ENCODE measurements at places on chromosomes 1 and 21.

DNA sequence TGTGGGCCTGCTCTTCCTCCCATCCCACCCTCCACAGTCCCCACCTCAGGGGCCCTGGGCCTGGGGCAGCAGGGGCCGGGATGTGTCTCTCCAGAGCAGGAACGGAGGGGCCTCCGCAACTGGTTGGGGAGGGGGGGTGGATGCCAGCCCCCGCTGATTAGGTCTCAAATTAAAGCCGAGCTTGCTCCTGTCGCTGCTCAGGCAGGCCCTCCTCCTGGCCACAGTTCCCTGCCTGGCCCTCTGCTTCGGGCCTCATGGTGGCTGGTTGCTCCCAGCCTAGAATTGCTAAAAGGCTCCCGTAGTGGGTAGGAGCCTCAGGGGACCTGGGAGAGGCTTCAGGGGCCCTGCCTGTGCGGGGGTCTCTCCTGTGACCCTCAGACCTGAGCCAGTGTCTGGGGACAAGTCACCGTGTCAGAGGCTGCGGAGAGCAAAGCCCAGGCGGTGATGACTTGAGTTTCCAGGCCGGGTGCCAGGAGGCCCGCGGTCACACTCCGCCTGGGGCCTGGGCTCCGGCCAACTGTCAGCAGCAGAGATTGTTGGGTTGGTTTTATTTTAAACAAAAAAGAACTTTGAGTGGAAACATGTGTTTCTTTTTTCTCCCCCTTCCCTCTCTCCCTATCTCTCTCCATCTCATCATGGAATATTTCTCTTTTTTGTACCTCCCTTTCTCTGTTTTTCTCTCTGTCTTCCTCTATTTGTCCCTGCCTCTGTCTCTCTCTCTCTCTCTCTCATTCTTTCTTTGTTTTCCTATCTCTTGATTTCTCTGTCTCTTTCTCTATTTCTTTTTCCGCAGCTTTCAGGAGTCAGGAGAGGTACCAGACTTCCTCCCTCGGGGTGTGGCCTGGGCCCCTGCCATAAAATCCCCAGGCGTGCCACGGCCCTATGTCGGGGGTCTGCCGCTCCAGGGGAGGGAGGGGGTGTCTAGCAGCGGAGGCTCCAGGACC, 20.0 kb upstream of the EPHA2 start:
- no peak for DNase-seq

- DNase-seq, result no peak
Observed at GRCh38 chr1:83034851-83035250, 964.1 kb downstream of the TTLL7 start.

- DNase-seq, result no peak
Observed at GRCh38 chr1:25106976-25107642, 125.2 kb downstream of the SYF2 start.

GRCh38 chr1:23020706-23021405, 1.6 kb downstream of the KDM1A start:
- DNase-seq, result no peak

GRCh38 chr21:21085206-21085605, 87.0 kb downstream of the NCAM2 start:
- no peak for DNase-seq

GRCh38 chr1:151058692-151059091, 730 bp downstream of the CDC42SE1 start:
- no peak for DNase-seq

DNA sequence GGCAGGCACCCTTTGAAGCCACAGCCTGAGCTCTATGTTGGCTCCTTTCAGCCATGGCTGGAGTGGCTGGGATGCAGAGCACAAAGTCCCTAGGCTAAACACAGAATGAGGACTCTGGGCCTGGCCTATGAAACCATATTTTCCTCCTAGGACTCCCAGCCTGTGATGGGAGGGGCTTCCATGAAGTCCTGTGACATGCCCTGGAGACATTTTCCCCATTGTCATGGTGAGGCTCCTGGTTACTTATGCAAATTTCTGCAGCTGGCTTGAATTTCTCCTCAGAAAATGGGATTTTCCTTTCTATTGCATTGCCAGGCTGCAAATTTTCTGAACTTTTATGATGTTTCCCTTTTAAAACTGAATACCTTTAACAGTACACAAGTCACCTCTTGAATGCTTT, 61.3 kb downstream of the VCAM1 start:
- no peak for DNase-seq

- DNase-seq, result no peak
Observed at GRCh38 chr1:906600-907420, 16.9 kb upstream of the SAMD11 start.

DNA sequence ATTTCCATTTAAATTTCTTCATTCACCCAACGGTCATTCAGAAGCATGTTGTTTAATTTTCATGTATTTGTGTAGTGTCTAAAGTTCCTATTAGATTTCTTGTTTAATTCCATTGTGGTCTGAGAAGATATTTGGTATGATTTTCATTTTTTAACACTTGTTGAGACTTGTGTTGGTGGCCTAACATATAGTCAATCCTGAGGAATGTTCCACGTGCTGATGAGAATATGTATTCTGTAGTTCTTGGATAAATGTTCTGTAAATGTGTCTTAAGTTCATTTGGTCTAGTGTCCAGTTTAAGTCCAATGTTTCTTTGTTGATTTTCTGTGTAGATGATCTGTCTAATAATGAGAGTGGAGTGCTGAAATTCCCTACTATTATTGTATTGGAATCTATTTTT, 22.7 kb upstream of the LCE5A start:
- no peak for DNase-seq

- DNase-seq, result no peak
Observed at GRCh38 chr1:161816201-161816600, 50.1 kb downstream of the ATF6 start.

- no peak for DNase-seq
Observed at GRCh38 chr1:167935216-167936067, 1.0 kb upstream of the DCAF6 start.

DNA sequence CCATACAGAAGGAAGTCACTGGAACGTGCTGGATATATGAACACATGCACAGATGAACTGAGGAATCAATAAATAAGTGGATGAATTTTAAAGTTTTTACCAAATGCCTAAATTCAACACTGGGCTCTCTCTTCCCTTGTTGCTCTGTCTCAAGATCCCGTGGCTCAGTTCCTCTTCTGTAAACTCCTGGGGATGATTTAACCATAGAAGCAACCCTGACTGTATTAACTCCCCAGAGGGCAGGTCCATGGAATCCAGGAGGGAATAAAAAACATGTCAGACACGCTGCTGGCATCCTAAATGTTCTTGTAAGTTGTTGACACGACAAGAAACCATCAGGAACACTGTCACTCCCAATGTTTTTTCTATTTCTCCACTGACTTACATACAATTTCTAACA, 45.3 kb upstream of the GPR157 start:
- DNase-seq, result no peak

DNA sequence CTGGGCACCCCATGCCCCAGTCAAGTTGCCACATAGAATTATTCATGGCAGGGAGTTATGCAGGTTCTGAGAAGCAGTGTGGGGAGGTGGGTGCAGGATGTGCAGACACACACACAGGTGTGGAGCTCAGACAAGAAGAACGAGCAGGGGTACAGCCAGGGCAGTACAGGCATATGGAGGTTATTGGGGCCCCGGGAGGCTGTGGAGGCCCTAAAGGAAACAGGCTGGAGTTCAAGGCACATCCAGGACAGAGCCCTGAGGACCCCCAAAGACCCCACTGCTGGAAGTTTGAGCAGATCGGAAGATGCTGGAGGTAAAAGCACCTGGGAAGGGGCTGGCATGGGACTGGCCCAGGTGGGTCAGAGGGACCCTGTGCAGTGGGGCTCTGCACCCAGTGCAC, 171.3 kb downstream of the PSMG1 start:
- DNase-seq, result no peak

- no peak for DNase-seq
Observed at GRCh38 chr1:1058088-1058905, 15.8 kb downstream of the RNF223 start.

DNA sequence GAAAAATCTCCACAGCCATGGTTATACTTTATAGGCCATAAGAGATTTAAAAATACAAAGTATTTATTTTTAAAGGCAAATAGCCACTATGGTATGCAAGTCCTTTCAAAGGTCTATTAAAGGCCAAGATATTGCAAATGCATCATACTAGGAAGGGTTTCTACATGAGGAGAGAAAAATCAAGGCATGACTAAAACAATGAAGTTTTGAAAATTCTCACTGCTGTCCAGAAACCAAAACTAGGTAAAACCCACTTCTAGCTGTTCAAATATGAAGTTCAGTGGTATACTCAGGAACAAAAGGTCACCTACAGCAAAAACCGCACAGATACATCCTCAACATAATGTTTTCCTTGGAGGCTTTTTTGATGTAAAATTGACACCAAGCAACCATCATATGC, 75.0 kb downstream of the EPS15 start:
- no peak for DNase-seq

DNA sequence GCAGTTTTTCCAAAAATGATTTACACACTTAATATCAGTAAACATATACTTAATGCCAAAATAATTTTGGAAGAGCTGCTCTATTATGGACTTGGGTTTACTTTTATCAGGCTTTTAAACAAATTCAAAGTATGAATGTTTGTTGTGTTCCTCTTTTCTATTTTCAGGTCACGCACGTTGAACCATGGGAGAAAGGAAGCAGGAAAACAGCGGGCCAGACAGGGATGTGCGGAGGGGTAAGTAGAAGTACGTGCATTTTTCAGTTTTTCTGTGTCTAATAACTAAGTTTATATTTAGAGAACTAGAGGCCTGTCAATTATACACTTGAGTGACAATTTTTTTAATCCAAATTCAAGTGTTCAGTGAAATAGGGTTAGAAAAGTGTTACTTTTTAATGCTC, 3.4 kb downstream of the PRPF38B start:
- DNase-seq, result no peak

DNA sequence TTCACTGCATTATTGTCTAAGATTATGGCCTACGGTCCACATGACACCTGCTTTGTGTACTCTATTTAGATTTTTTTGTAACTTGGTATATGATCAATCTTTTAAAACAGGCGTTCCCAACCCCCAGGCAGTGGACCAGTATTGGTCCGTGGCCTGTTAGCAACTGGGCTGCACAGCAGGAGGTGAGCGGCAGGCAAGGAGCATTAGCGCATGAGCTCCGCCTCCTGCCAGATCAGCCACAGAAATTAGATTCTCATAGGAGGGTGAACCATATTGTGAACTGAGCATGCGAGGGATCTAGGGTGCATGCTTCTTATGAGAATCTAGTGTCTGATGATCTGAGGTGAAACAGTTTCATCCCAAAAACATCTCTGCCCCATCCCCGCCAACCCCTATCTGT, 228.4 kb upstream of the NR5A2 start:
- no peak for DNase-seq

GRCh38 chr1:107668762-107669161, 296.2 kb downstream of the VAV3 start:
- no peak for DNase-seq

- DNase-seq, result no peak
Observed at GRCh38 chr1:32948390-32948722, 16.3 kb downstream of the RNF19B start.

- DNase-seq, result no peak
Observed at GRCh38 chr1:212007886-212008285, 27.5 kb downstream of the INTS7 start.

- DNase-seq, result no peak
Observed at GRCh38 chr1:162387226-162388082, 5.9 kb downstream of the C1orf226 start.

- DNase-seq, result no peak
Observed at GRCh38 chr1:178541829-178542553, 29.1 kb downstream of the TEX35 start.

- DNase-seq, result no peak
Observed at GRCh38 chr1:200556002-200556401, 64.5 kb downstream of the KIF14 start.

DNA sequence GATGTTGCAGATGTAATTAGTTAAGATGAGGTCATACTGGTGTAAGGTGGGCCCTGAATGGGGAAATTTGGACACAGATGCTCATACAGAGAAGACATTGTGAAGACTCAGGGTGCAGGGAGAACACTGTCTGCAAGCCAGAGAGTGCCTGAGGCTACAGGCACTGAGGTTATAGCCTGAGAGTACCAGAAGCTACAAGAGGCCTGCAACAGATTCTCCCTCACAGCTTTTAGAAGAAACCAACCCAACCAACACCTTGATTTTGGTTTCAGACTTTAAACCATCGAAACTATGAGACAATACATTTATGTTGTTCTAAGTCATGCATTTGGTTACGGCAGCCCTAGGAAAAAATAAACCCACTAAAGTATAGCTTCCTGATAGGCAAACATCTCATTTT, 321.7 kb upstream of the USP25 start:
- DNase-seq, result no peak

- DNase-seq, result no peak
Observed at GRCh38 chr1:3483801-3484444, 29.5 kb downstream of the ARHGEF16 start.

GRCh38 chr1:32068957-32069588, 3.7 kb upstream of the TMEM39B start:
- DNase-seq, result no peak

DNA sequence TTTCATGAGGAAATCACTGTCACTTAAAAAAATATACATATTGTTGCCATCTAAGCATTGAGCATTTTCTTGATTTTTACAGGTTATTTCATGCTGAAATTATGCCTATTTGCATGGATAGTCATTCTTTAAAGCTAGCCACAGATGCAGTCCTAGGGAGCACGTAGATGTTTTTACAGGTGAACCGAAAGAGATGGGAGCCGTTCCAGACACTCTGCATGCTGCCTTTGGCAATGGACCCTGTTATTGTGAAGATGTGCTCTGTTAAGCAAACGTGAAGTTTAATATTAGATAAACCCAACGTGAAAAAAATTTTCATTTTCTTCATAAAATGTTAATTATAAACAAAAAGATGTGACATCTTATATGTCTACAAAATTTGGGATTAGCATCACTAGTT, 7.1 kb downstream of the PROX1 start:
- no peak for DNase-seq

DNA sequence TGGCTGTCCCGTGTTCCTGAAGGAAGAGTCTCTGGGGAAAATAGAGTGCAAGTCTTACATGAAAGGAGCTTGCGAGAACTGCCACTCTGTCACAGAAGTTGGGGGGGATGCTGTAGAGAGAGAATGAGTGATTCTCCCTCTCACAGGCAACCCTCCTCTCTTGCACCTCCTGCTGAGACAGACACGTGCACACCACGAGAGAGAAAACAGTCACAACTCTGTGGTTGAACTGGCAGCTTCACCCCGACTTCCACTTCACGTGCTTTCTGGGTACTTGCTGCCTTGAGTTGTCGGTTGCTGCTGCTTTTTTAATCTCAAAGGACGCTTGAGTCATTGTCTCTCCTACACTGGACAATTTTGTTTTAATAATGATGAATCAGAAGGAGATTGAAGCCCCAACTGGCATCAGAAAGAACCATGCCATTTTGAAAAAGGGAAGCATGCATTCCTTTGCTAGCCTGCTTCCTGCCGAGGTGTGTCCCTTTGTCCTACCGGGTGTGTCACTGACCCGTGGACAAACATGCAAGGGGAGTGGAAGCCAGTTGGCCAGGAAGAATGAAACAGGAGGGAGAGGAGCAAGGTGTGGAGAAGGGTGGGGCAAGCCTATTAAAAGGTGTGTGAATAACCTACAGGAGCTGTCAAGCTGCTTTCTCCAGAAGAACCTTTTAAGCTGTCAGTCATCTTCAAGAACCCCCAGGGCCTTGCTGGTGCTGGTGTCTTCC, 164.2 kb downstream of the CACNA1E start:
- DNase-seq, result no peak
